ENCODE measurements at places on chromosomes 3 and 15.

- no peak for DNase-seq
Observed at GRCh38 chr3:186418671-186419145, 56.7 kb upstream of the DGKG start.

DNA sequence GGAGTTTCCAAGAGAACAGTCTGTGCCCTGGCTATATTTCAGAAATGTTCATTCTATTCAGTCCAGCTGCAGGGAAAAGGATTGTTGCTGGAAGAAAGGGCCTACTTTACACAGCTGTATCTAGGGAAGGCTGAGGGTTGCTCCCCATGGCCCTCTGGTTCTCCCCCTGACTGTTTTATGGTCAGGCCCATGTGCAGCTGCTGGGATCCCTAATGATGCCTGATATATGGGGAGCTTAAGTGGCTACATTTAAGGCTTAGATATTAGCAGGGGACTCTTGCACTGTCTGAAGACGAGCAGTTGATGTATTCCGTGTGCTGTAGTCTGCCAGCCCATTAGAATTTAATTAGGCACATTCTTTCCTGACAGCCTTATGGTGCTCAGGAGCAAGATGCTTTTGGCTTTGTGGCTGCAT is 72.0 kb downstream of the FAM43A start:
- DNase-seq: no peak

DNA sequence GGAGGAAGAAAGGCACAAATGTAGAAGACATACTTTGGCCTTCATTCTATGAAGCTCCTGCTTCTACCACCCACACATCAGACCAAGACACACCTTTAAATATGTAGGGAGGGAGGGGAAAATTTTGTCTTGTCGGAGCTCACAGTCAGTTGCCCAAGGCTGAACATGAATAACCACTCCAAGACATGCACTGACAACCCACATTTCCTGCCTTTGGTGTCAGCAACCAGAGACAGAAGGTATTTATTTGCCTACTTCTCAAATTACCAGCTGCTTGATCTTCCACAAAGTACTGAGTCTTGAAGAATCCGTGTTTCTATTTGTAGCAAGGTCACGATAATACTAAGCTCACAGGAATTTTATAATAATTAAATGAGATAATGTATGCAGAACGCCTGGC is 169.7 kb downstream of the KCNMB2 start:
- DNase-seq: no peak

DNA sequence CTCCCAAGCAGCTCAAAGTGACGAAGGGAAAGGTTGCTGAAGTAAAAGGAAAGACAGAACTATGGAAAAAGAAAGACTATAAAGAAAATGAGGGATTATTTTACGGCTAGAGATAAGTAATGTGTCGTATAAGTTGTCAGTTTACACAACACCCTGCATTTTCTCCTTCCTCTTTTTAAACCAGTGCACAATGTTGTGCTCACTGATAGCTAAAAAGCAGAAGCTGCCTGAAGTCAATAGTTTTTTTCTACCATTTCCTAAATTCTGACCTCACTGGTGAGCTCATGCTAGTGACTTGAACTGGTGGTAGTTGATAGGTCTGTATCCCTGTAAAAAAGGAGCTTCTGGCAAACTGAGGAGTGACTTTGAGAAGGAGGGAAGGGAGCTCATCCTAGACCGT is 368.6 kb upstream of the GBE1 start:
- no peak for DNase-seq

GRCh38 chr3:135271177-135272025 is 476.3 kb downstream of the EPHB1 start:
- DNase-seq: no peak

DNA sequence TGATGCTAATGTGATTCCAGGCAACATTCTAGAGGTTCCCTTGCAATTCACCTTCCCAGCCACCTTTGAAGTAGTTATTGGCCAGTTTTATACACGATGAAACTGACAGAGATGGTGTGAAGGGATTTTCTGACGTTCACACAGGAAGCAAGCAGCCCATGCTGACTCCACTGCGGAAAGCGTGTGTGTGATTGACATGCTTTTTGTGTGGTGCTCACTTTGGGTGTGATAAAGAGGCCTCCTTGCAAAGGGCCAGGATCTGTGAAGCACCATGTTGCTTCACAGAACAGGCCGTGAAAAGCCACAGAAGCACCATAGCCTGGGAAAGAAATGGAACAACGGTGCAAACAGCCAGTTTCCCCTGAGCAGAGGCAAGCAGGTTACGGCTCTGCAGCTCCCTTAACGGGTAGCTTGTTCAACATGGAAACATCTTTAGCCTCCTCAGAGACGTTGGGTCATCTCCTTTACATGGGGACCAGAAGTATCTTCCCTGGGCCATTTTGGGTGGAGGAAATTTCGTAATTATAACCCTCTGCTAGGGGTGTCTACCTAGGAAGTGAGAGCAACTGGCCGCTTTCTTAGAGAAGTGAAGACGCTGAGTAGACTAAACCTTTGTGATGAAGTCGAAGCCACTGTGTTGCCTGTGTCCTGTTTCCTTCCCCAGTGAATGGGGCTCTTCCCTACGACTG is 108.5 kb downstream of the APBA2 start:
- DNase-seq: no peak

DNA sequence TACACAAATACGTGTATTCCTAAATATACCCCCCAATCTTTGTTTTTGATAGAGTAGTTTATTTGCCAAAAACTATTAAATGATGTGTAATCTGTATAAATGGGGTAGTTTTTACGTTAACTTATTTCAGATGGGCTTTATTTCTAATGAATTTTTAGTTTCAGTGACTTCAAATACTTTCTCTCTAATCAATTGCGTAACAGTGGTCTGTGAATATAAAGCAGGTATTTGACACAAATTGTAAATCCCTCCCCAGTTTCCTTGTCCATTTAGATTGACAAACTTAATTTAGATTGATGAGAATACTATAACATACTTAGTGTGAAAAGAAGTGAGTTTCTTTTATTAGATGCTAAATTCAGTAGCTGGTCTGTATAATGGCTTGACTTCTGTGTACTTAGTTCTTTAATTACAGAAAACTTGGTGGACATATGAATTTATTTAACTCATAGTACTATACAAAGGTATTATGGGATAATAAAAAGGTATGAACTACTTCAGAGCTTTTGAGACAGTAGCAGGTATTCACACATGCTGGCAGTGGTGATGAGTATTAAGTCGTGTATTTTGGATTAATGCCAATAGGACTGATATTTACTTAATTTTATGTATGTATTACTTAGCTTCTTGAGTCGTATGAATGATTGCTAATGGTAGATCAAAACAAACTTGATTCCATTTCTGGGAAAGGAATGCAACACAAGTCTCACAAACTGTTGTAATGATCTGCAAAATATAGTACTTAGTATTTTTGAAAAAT is 81.6 kb downstream of the STT3B start:
- no peak for DNase-seq

DNA sequence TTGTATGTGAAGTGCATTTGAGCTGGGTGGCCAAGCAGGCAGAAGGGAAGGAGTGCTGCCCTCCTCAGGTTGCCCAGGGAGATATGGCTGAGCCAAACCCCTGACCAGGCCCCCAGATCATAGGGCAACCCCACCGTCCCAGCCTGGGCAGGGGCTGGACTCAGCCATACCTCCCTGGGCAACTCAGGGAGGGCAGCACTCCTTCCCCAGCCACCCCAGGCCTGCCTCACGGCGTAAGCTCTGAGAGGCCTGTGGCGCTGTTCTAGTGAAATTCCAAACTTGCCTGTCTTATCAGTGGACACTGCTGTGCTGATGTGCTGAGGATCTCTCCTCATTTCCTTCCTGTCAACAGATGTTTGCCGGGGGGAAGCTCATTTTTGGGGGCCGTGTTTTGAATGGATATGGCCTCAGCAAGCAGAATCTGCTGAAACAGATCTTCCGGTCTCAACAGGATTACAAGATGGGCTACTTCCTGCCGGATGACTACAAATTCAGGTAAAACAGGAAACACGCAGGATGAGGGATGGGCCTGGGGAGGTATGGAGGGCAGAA is 57.6 kb upstream of the FGD5 start:
- no peak for DNase-seq

GRCh38 chr3:41075975-41076374 is 123.3 kb upstream of the CTNNB1 start:
- no peak for DNase-seq

All from activated CD8-positive, alpha-beta memory T cell treated with anti-CD3 and anti-CD28 coated beads for 1 hour (primary cell).